ENCODE measurements at places on chromosomes 2 and 18. TPM values are rescaled to one million over a fixed set of nuclear protein-coding genes. Genes with fewer than 3 reads are reported as not detected.

PDE1A gene
- total RNA-seq: not detected

TMEM200C gene
- not detected for total RNA-seq

TIA1 gene
- total RNA-seq: 107 TPM

TSPYL6 gene
- not detected for total RNA-seq

ASXL3 gene
- not detected for total RNA-seq

NTSR2 gene
- not detected for total RNA-seq

SPR gene
- not detected for total RNA-seq

GRCh38 chr2:127818241-127818640 lies 7.3 kb upstream of the WDR33 start:
- no peaks in the 10 kb centered on the region for H3K27me3 ChIP-seq
- DNase-seq: no peak
- H3K27ac ChIP-seq: no peak overlapping the region
- H3K36me3 ChIP-seq: no peaks in the 10 kb centered on the region

GRCh38 chr18:76013057-76013456 lies 482.0 kb downstream of the ZNF516 start:
- no peak overlapping the region for H3K27ac ChIP-seq
- no peak for DNase-seq
- no peaks in the 10 kb centered on the region for H3K27me3 ChIP-seq
- no peaks in the 10 kb centered on the region for H3K4me1 ChIP-seq

DNA sequence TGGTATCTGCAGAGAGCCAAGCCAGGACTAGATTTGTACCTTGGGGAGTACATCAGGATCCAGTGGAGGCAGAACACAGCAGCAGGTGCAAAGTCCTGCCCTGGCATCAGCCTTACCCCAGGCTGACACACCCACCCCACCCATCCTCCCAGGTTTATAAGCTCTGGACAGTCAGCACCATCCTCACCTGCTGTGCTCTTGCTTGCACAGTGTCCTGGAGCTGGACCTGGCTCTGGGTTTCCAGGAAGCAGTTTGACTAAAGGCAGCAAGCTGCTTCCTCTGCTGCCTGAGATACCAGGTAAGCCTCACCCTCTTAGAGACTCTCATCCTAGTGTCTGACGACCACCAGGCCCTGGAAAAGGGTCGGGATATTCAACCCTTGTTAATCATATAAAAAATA lies at the start of gene SULT1C3:
Gene SULT1C3, plus strand, starts transcription at position 183 of the 400 bp plus-strand sequence. CDS start 7,227 bp downstream, outside the sequence.
- H3K27me3 ChIP-seq: no peaks in the 10 kb centered on the region
- DNase-seq: no peak
- no peak within 1 kb of the TSS for H3K4me3 ChIP-seq
- H3K36me3 ChIP-seq: no peaks in the 10 kb centered on the region

DNA sequence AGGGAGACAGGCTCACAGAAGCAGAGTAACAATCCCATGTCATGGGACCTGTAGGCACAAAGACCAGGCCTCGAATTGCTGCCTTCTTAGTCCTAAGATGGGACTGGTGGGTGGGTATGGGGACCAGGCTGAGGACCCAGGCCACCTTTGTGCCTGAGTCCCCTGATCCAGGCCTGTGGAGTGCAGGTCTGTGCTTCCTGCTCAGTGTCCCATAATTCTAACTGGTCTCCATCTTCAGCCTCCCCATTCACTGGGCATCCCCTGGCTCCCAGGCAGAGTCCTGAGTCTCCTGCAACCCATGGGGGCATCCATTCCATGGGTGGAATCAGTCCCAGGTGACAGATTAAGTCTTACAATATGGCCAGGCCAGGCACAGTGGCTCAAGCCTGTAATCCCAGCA lies 83.9 kb downstream of the SMAD7 start:
- no peak overlapping the region for H3K4me3 ChIP-seq
- no peak overlapping the region for H3K27ac ChIP-seq
- no peaks in the 10 kb centered on the region for H3K27me3 ChIP-seq
- no peaks in the 10 kb centered on the region for H3K36me3 ChIP-seq

GRCh38 chr2:235698028-235698427 lies 204.2 kb downstream of the AGAP1 start:
- no peaks in the 10 kb centered on the region for H3K4me1 ChIP-seq
- DNase-seq: no peak
- H3K27ac ChIP-seq: no peak overlapping the region
- peaks cover 10% of the 10 kb centered on the region for H3K27me3 ChIP-seq
- H3K36me3 ChIP-seq: no peaks in the 10 kb centered on the region
- H3K4me3 ChIP-seq: no peak overlapping the region

DNA sequence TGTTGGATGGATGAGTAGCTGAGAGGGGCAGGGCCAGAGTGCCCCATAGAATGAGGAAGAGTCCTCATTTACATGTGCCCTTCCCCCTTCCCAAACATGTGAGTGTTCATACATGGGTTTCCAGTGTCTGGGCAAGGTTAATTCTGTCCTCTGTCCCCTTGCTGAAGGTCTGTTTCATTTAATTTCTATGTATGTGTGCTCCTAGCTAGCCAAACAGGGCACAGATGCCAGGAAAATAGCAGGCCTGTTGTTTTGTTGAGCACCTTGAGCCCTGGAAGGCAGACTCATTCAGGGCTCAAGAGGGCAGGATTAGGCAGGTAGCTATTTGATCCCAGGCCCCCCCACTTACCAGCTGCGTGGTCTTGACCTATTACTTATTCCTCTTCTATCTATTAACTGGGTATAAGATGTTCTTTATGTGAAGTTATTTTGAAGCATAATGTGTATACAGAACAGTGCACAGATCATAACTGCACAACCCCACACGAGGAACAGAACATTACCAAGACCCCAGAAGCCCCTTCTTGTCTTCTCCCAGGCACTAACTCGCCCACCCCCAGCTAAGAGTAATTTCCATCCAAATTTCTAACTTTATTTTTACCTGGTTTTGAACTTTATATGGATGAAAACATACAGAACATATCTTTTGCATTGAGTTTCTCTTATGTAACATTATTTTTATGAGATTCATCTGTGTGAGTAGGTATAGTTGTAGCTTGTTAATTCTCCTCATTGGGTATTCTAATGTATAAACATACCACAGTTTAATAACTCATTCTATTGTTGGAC lies 164.3 kb downstream of the RPIA start:
- H3K4me3 ChIP-seq: no peak overlapping the region
- DNase-seq: no peak
- no peak overlapping the region for H3K27ac ChIP-seq
- no peaks in the 10 kb centered on the region for H3K27me3 ChIP-seq
- no peaks in the 10 kb centered on the region for H3K36me3 ChIP-seq

DNA sequence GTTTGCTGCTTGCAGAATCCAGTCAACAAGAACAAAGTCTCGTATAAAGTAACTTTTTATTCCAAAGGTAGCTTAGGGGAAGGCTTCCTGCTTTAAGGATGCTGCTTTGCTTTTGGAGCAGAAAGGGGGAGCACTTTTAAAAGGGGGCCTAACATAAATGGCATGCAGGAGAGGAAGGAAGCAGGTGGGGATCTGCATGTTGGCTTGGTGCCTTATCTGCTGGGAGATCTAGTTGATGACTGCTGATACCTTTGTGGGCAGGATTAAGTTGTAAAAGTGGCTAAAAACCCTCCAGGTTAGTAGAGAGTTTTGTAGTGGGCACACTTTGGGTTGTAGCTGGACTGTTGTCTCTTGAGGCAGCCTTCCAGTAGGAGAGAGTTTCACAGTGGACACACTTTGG lies 22.5 kb downstream of the UBR3 start:
- no peaks in the 10 kb centered on the region for H3K36me3 ChIP-seq
- H3K27ac ChIP-seq: no peak overlapping the region
- no peaks in the 10 kb centered on the region for H3K4me1 ChIP-seq
- no peak for DNase-seq

GRCh38 chr2:163155279-163155883 lies 316.8 kb upstream of the KCNH7 start:
- no peak overlapping the region for H3K4me3 ChIP-seq
- no peak overlapping the region for H3K27ac ChIP-seq
- no peaks in the 10 kb centered on the region for H3K4me1 ChIP-seq
- H3K36me3 ChIP-seq: no peaks in the 10 kb centered on the region
- H3K27me3 ChIP-seq: no peaks in the 10 kb centered on the region

DNA sequence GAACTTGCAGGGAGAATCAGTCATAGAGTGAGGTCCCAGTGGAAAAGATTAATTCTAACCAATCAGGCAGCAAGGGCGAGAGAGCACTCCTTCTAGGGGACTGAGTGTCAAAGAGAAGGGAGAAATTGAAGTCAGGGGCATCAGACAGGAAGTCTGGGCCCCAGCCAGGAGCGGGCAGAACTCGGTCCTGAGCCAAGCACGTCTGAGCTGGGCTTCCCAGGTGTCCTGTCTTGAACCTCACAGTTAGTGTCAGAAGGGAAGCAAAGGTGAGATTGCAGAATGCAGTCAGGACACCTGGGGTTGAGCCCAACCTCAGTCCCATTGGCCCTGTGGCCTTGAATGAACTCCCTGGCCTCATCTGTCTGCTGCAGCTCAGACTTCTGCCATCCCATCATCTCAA lies 220.9 kb downstream of the SMAD2 start:
- no peak for DNase-seq
- H3K27me3 ChIP-seq: no peaks in the 10 kb centered on the region
- H3K4me3 ChIP-seq: no peak overlapping the region

GRCh38 chr18:911486-911885 lies 6.8 kb downstream of the ADCYAP1 start:
- peaks cover 38% of the 10 kb centered on the region for H3K27me3 ChIP-seq
- H3K36me3 ChIP-seq: no peaks in the 10 kb centered on the region
- DNase-seq: no peak
- H3K27ac ChIP-seq: no peak overlapping the region
- H3K4me3 ChIP-seq: no peak overlapping the region

DNA sequence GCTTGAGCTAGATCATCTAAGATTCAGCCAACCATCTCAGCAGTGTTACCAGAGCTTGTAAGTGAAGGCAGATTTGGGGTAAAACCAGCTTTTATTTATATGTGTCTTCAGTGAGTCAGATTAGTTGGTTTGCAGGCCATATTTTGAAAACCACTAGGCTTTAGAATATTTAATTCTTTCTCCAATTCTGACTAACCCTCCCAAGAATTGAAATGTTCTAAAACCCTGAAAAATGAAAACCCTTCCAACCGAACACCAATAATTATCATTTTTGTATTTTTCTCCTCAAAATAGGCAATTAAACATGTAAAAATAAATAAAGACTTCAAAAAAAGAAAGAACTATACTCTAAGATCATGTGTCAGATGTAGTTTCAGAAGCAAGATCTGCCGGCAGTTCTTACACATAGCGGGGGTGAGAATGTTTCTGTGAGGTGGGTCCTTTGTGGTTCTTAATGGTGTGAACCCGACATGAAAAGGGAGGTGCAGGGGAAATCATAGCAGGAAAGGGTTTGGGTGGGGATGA lies 14.2 kb downstream of the PLEK start:
- peaks cover 34% of the 10 kb centered on the region for H3K36me3 ChIP-seq
- DNase-seq: no peak
- H3K4me1 ChIP-seq: peaks cover 5% of the 10 kb centered on the region
- H3K27me3 ChIP-seq: peaks cover 4% of the 10 kb centered on the region
- peak overlapping the region; percentile 78 for H3K27ac ChIP-seq
- no peak overlapping the region for H3K4me3 ChIP-seq

DNA sequence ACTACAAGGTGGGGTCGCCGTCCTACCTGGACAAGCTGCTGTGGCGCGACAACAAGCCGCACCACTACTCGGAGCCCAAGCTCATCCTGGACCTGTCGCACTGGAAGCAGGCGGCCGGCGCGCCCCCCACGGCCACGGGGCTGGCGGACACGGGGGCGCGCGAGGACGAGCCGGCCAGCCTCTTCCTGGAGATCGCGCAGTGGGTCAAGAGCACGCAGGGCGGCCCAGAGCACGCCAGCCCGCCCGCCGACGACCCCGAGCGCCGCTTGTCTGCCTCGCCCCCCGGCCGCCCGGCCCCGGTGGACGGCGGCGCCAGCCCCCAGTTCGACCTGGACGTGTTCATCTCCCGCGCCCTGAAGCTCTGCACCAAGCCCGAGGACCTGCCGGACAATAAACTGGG lies 90.4 kb downstream of the MRO start:
- DNase-seq: no peak
- H3K4me3 ChIP-seq: no peak overlapping the region
- peaks cover 15% of the 10 kb centered on the region for H3K27me3 ChIP-seq
- H3K27ac ChIP-seq: no peak overlapping the region
- H3K36me3 ChIP-seq: no peaks in the 10 kb centered on the region

DNA sequence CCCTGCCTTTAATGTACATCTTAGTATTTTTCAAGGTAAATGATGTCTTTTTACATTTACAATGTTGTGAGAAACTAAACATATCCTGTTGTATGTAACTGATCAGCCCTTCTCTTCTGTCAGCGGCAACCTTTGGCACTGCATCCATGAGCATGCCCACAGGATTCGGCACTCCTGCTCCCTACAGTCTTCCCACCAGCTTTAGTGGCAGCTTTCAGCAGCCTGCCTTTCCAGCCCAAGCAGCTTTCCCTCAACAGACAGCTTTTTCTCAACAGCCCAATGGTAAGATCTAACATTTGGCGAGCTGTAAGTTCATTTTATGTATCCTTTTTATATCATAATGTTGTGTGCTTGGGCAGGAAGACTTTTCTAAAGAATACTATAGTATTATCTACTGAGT lies 46.9 kb upstream of the SCYGR2 start:
- DNase-seq: no peak
- H3K4me1 ChIP-seq: no peaks in the 10 kb centered on the region
- H3K36me3 ChIP-seq: no peaks in the 10 kb centered on the region
- no peaks in the 10 kb centered on the region for H3K27me3 ChIP-seq

- DNase-seq: no peak
- peaks cover 3% of the 10 kb centered on the region for H3K4me1 ChIP-seq
- no peak overlapping the region for H3K4me3 ChIP-seq
- no peak overlapping the region for H3K27ac ChIP-seq
- H3K27me3 ChIP-seq: no peaks in the 10 kb centered on the region
Observed at GRCh38 chr2:106020821-106021661, 173.1 kb downstream of the UXS1 start.

DNA sequence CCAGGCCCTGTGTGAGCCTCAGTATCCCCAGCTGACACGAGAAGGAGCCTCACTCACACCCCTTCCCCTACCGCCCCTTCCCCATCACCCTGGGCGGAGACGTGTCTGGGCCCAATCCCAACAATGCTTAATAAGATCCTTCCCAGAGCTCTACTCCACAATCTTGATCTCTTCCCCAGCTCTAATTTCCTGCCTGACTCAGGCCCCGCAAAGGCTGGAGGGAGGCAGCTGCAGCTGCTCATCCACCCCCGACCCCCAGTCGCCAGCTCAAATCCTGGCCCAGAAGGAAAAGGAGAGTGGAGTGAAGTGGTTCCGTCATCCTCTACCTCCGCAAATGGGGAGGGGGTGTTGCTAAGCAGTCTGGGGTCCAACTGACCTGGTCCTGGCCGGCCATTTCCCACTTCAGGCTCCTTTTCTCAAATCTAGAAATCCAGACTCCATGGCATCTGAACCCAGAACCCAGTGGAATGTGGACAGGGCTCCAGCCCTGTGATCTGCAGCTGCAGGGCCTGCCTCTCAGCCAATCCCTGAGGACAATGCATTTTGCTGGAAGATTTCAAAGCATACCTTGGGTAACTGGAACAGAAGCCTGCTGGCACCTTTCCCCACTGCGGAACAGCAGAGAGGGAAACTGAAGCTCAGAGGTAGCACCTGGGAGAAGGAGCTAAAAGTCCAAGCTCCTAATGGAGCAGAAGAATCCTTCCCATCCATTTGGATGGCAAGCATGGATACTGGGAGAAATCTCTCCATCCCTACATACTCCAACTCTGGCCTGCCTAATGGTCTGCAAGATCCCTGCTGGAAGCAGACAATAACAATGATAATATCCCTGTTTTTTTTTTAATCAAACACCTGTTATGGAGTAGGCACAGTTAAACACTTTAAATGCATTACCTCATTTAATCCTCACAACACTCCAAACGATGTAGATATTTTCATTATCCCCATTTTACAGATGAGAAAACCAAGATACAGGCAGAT lies 5.6 kb upstream of the TNS1 start:
- no peak overlapping the region for H3K4me3 ChIP-seq
- peaks cover 17% of the 10 kb centered on the region for H3K4me1 ChIP-seq
- no peak for DNase-seq
- no peaks in the 10 kb centered on the region for H3K27me3 ChIP-seq
